ENCODE measurements at places on chromosomes 12 and 14. TPM values are rescaled to one million over a fixed set of nuclear protein-coding genes. Genes with fewer than 3 reads are reported as not detected.

Gene MANSC1
- total RNA-seq: 2.4 TPM

Gene RND1
- total RNA-seq: not detected

Gene SLC10A1
- not detected for total RNA-seq

Gene OR4E2
- total RNA-seq: not detected

Gene NGB
- total RNA-seq: not detected

Gene SLC25A3
- total RNA-seq: 1,140 TPM

Gene CLEC1B
- total RNA-seq: not detected

Gene MAP3K9
- total RNA-seq: 0.84 TPM

Gene AACS
- 43.6 TPM for total RNA-seq

Gene TAS2R9
- not detected for total RNA-seq

Gene SMCO3
- not detected for total RNA-seq

Gene ZC3H10
- total RNA-seq: 3.3 TPM

Gene GLIPR1L2
- total RNA-seq: 0.15 TPM

Gene CNTN1
- total RNA-seq: under 0.01 TPM

Gene CLEC2B
- 2.5 TPM for total RNA-seq

Gene SRGAP1
- 4.9 TPM for total RNA-seq

Gene SYNE3
- total RNA-seq: 7.9 TPM

Gene SPRYD3
- total RNA-seq: 24.7 TPM

Gene CLEC4A
- total RNA-seq: not detected

Gene GDF3
- not detected for total RNA-seq

Gene WIF1
- 0.15 TPM for total RNA-seq

Gene RNASE1
- total RNA-seq: not detected

Gene LRTM2
- total RNA-seq: not detected

Gene SAMD15
- total RNA-seq: 1.0 TPM

Gene OTOGL
- 0.17 TPM for total RNA-seq

Gene CNOT2
- total RNA-seq: 56.3 TPM

Gene CPNE6
- not detected for total RNA-seq

Gene LRP1-AS
- not detected for total RNA-seq

Gene L3HYPDH
- total RNA-seq: 24.1 TPM

Gene HOXC4
- 1.6 TPM for total RNA-seq

Gene CTSG
- not detected for total RNA-seq

Gene ATL1
- 3.7 TPM for total RNA-seq

Gene RASAL1
- not detected for total RNA-seq

Gene GYS2
- not detected for total RNA-seq

Gene ACRBP
- 0.89 TPM for total RNA-seq

Gene GDF11
- total RNA-seq: 14.3 TPM

Gene C14orf132
- 12.4 TPM for total RNA-seq

Gene SLCO1B3
- total RNA-seq: not detected

Gene SPRING1
- 22.2 TPM for total RNA-seq

Gene MUCL1
- total RNA-seq: not detected
